ENCODE measurements at places on chromosomes 4 and X.

DNA sequence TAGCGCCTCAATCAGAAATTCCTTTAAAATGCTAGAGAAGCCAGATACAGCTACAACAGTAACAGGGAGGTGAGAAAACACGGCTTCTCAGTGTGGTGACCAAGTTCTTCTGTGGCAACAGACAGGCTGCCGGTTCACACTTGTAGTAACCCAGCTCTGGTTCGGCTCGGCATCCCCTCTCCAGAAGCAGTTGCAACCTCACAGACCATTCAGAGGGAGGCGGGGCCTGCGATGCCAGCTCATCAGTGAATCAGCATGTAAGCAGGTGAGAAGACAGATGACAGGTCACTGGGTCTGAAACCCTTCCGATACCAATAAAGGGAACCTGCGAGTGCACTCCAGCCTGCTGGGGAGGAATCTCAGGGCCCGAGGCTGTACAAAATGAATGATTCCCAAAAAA is 251.0 kb downstream of the KCNIP4 start:
- no peak for DNase-seq

- no peak for DNase-seq
Observed at GRCh38 chrX:150081076-150081475, 142.8 kb upstream of the EOLA2 start.

DNA sequence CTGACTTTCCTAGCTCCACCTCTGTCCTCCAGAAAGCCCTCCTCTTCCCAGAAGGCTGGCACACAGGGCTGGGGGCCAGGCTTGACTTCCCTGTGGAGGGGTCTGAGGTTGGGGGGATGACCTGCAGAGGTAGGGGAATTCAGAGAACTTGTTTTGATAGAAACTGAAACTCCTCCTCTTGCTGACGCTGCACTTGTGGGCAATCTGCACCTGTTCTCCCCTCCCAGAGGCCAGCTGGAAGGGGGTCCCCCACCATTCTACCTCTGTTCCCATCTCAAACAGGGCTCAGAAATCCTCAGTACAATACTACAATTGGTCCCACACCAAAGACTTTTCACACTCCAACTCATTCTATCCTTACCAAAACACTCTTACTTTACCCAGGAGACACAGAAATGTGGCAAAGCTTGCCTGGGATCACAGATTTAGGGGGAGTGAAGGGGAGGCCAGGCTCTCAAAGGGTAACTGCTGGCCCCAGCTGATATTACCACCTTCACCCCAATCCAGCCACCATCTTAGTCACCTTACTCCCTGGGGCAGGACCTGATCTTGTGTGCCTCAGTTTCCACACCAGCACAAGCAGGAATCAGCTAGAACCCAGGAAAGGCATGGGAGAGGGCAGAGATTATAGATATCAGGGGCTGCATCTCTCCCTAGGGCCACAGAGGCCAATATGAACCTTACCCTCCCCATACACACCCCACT is 18.5 kb downstream of the OTUD5 start:
- peak; percentile 49 for DNase-seq

DNA sequence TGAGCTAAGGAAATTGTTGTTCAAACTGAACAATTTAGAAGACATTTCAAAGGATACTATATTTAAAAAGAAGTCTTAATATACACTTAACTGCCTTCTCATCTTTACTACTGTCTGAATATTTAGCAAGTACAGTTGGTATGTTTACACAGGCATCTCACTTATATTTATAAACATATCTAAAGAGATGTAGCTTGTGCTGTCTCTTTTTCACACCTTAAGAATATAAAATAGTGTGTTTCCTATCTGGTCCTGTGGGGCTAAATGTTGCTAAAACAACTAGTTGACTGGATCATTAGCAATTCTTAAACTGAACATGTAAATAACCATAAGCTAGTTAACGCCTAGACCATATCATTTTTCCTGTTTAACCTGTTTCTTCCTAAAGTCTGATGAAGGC is 336.3 kb downstream of the PPP3CA start:
- no peak for DNase-seq

GRCh38 chr4:77465271-77465670 is 140.3 kb upstream of the CXCL13 start:
- no peak for DNase-seq

DNA sequence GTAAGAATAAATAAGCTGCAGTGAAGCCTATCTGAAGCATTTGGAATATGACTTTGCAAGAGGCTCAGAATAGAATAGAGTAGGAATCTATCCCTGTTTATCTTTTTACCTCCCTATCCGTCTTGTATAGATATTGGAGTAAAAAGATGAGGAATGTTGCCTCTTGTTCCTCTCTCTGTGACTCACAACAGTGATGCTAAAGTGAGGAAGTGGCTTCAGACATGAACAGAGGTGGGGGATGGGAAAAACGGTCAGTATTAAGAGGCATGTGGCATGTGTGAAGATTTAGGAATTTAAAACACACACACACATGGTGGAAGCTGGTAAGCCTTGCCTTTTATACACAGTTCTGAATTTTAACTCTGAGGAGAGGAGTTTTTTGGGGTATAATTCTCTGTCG is 3.8 kb upstream of the DCAF4L1 start:
- no peak for DNase-seq

DNA sequence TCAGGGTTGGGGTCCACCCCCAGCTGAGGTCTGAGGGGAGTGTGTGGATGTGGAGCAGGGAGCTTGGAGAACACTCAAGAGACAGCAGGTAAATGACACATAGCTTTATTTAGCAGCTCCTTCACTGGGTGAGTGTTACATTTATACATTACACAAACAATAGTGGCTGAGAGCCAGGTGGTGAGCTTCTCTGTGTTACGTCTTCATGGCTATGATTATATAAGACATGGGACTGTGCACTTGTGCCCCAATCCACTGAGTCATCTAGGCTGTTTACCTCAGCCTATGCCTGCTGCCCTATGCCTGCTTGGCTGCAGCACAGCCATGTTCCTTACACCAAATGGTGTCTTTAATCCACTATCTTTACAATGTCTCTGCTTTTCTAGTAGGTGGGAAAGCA is 459.6 kb downstream of the AFF2 start:
- no peak for DNase-seq

- peak; percentile 57 for DNase-seq
Observed at GRCh38 chrX:130028196-130028595, 45.8 kb downstream of the BCORL1 start.

DNA sequence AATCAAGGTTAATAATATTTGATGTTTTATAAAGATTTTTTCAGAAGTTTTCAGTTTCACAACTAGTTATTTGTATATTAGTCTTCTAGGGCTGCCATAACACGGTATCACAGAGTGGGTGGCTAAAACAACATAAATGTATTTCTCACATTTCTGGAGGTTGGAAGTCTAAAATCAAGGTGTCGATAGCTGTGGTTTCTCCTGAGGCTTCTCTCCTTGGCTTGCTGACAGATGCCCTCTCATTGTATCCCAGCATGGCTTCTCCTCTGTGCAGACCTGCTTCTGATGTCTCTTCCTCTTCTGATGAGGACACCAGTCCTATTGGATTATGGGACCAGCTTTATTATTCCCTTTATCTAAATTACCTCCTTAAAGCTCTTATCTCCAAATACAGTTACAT is 1456.6 kb downstream of the STIM2 start:
- DNase-seq, result no peak

DNA sequence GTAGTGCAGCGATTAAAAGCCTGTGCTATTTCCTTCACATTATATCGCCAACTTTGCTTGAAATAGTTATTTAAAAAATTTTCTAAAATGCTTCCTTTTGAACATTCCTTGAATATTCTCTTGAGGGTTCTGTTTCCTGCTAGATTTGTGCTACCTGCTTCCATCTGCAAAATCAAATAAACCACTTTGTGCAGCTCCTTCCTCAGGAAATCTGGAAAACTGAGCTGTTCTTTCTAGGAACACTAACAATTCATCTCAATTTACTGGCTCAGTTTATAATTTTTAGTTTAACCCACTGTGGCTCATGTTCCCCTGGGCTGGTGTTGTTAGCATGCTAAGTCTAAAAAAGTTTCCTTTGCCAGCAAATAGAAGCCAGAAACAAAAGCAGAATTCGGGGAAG is 88.1 kb upstream of the LCORL start:
- no peak for DNase-seq

- no peak for DNase-seq
Observed at GRCh38 chr4:6257247-6258025, 12.2 kb upstream of the WFS1 start.

GRCh38 chr4:12123707-12124106 is 695.0 kb upstream of the HS3ST1 start:
- DNase-seq, result no peak

DNA sequence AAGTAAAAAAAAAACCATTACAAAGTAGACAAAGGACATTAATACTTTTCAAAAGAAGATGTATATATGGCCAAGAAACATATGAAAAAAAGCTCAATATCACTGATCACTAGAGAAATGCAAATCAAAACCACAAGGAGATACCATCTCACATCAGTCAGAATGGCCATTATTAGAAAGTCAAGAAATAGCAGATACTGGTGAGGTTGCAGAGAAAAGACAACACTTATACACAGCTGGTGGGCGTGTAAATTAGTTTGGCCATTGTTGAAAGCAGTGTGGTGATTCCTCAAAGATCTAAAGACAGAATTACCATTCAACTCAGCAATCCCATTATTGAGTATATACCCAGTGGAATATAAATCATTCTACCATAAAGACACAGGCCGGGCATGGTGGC is 39.3 kb downstream of the TASL start:
- no peak for DNase-seq

DNA sequence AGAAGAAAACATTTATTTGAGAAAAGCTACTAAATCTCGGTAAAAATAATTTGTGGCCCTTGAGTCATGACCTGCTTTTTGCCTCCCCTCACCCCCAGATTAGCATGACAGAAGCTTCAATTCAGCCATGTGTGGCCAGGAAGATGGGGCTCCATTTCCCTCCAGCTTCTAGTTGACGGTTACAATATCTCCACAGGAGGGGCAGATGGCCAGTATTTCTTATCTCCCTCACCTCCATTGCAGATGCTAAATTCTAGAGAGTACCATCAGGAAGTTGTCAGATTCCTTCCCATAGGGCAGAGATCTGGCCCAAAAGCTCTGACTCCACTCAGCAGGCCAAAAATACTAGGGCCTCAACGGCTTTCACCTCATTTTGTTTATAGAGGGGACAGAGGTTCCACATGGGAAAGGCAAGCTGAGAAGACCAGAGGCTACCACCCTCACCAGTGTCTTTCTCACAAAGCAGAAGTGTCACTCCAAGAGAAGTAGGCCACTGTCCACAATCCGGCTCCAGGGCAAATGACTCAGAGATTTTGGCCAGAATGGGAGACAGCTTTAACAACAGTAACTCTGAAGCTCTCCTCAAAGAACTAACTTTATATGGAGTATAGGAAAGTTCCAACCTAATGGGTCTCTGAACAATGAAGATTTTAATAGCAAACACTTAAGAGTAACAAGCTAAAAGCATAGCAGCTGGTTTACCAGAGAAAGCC is 108.3 kb downstream of the TBC1D19 start:
- no peak for DNase-seq

- no peak for DNase-seq
Observed at GRCh38 chrX:117752745-117753144, 363.9 kb downstream of the KLHL13 start.

- no peak for DNase-seq
Observed at GRCh38 chr4:68416591-68416990, 30.7 kb upstream of the TMPRSS11E start.

DNA sequence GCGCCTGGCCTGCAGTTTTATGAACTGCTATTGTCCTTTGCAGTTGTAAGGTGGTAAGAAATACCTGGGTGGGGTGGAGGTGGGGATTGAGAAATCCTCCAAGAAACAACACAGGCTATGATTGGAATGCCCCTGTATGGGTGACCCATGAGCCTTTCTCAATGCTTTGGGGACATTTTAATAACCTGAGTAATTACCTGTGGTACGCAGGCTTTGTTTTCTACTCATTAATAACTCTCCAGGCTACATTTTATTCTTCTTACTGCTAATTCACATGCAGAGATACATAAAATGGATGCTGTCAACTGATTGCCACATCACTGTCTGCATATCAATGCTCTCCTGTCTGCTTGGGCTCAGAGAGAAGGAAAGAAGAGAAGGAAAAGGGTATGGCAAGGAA is 41.8 kb downstream of the PHEX start:
- DNase-seq, result no peak

DNA sequence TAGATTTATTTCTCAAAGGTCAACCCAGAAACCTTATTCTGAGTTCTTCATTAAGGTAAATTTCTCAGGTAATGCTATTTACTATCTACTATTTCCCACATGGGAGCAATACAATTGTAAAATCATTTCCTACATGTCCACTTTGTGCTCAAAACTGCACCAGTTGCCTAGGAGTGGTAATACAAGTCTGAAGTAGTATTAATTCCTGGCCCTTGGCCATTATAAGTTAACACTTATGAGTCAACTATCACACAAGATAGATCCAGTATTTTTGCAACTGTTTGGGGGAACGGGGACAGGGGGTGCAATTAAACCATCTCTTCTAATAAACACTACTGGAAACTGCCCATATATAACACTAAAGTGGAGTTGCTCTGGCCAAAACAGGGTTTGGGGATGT is 48.9 kb downstream of the ACSL4 start:
- no peak for DNase-seq

DNA sequence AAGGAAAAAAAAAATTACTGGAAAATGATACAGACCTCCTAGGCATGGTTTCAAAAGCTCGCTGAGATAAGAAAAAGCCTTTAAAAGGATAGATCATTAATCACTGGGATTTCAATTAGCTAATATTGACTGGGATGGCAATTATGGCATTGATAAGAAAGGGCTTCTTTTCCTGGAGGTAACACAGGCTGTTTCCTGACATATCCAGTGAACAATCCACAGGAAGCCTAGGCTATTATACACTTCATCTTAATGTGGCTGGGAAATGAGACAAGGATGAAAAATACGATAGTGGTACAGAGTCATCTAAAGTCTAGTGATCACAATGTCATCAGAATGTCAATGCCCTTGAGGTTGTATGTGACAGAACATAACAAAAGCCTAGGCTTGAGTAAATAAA is 1579.3 kb downstream of the C4orf33 start:
- no peak for DNase-seq

GRCh38 chr4:100754751-100755150 is 236.9 kb upstream of the EMCN start:
- DNase-seq, result no peak

GRCh38 chr4:105509291-105509690 is 35.4 kb upstream of the PPA2 start:
- DNase-seq, result no peak

- no peak for DNase-seq
Observed at GRCh38 chr4:89162496-89162895, 51.2 kb downstream of the TIGD2 start.

GRCh38 chr4:186823989-186824388 is 100.3 kb upstream of the FAT1 start:
- DNase-seq, result no peak

DNA sequence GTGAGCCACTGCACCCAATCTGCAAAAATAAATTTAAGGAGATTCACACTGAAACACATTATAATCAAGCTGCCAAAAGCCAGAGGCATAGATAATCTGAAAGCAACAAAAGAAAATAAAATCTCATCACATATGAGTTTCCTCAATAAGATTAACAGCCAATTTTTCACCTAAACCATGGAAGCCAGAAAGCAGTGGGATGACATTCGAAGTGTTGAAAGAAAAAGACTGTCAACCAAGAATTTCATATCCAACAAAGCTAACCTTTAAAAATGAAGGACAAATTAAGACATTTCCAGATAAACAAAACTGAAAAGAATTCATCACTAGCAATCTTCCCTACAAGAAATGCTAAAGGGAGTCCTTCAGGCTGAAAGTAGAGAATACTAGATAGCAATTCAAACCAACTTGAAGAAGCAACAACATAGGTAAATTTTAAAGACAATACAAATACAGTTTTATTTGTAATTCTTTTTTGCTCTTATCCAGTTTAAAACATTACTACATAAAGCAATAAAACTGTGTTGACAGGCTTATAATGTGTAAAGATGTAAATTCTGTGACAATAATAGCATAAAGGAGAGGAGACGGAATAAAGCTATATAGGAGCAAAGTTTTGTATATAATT is 23.1 kb upstream of the KLHL8 start:
- DNase-seq, result no peak

All from CD4-positive, alpha-beta T cell (primary cell).